ENCODE measurements at places on chromosomes 5 and 9.

DNA sequence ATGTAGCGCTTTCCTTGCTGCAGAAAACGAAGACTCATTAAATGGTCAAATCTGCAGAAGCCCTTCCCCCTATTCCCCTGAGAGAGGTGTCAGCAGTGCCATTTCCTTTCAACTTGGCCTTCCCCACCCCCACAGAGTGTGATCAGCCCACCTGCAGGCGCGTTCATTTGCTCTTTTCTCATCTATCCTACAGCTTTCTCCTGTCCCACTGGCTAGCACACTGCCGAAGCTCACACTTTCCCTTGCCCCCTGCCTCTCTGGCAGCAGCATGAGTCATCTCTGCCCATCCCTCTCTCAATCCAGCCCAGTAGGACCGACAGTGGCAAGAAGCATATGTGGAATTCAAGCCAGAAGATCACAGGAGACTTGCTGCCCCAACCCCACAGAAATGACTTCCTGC lies 213.8 kb downstream of the FAM114A2 start:
- no peak for DNase-seq

DNA sequence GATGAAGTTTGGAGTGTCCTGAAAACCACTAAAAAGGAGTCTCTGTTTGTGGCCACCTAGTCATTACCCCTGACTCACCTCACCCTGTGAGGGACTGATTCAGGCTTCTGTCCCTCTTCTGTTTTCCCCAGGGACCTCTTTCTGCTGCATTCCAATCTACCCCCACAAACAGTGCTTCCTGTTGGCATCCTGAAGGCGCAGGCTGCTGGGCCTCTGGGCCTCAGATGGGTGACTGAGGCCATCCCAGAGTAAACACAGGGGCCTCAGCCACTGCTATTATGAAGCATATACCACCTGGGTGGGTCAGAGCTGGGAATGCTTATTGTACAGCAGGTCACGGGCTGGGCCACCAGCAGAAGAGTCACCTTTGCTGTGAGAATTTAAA lies 20.0 kb downstream of the MORN5 start:
- DNase-seq: no peak

- DNase-seq: no peak
Observed at GRCh38 chr9:123511326-123512277, 155.6 kb downstream of the CRB2 start.

DNA sequence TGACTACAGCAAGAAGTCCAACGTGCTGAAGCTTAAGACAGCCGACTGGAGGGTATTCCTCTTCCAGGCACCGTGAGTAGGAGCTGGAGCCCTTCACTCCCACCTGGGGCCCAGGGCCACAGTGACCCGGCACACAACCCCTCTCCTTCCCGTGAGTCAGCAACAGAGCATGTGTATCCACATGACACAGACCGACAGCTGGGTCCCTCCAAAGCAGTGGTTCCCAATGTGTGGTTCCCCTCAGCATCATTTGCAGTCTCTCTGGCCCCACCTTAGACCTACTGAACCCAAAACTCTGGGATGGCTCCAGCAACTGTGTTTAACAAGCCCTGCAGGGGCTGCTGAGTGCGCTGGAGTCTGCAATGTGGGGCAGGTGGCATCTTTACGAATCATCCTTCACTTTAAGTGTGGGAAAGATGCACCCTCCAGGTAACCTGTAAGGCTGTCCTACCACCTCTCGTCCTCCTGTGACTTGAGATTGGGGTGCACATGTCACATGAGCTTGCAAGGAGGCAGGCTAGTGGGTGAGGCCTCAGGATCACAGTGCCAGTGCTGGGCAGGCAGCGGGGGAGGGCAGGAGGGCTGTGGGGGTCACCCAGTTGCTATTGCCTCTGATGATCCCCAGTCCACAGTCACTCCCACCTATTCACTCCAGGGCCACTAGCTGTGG lies 42.2 kb downstream of the PSD2 start:
- no peak for DNase-seq

DNA sequence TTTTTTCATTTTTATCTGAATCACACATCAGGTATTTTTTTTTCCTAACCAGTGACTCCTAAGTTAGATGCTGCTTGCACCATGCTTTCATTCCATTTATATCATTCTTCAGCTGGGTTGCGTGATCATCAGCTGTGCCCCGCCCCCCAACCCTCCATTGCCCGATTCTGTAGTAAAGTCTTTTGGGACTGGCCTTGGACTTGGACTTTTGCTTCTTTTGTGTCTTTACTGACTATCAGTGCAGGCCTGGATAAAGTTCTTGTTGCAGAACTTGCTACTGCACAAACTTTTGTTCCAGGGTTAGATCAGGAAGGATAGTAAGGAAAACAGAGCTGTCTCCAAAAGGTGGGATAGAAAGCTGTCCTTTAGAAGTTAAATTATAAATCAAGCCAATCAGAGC lies 38.5 kb downstream of the SLC22A5 start:
- no peak for DNase-seq

DNA sequence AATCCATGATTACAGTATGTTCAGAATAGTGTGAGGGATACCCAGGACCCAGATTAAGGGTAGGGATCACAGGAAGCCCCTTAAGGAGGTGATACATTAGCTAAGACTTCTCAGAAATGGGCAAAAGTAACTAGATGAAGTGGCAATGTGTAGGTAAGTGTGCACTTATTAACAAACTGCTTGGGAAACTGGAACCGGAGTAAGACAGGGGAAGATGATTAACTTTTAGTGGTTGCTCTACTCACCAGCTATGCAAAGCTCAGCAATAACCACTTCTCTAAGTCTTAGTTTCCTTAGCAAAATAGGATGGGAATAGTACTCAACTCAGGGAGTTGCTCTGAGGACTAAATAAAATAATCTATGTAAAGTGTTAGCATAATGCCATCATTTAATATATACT lies 182.2 kb downstream of the MCTP1 start:
- DNase-seq: no peak

GRCh38 chr5:139675825-139676224 lies 27.7 kb downstream of the CXXC5 start:
- no peak for DNase-seq

- no peak for DNase-seq
Observed at GRCh38 chr5:172973931-172974330, 9.6 kb upstream of the ATP6V0E1 start.

DNA sequence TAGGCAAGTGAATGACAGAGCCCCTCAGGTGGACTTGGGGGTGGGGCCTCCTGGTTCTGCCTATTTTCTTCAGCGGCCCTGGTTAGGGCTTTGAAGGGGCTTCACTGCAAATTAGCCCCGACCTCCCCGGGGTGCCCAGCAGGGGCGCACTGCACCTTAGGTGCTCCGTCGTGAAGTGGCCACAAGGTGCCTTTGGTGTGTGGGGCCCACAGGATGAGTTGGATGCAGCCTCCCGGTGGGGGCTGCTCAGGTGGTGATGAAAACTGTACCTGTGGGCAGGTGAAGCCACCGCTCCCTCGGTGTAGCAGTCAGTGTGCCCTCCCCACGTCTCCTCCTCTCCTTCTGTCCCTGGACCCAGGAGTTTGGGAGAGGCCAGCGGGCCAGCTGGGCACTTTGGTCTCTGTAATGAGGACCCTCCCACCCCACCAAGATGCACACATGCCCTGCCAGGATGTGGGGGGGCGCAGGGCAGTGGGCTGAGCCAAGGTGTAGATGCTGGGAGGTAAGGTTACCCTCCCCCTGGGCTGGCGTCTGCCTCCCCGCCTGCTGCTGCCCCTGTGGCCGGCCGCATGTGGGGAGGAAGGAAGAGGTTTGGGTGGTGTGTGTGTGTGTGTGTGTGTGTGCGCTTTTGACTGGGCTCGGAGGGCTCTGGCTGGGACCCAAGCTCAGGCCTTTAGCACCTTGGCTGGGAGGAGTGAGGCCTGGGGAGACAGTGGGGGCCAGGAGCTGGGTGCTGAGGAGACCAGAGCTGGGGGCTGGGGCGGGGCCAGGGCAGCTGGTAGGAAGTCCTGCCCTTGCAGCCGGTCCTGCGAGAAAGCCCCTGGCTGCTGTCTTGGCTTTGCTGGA lies 55.6 kb downstream of the RXRA start:
- DNase-seq: no peak

GRCh38 chr9:137454145-137454596 lies 5.0 kb downstream of the NSMF start:
- DNase-seq: no peak

GRCh38 chr9:83432877-83433550 lies 105.2 kb downstream of the FRMD3 start:
- DNase-seq: no peak

- DNase-seq: no peak
Observed at GRCh38 chr5:393846-394275, 49.1 kb upstream of the EXOC3 start.

- DNase-seq: no peak
Observed at GRCh38 chr5:72605632-72606031, 98.4 kb upstream of the ZNF366 start.

GRCh38 chr5:112784726-112785125 lies 47.0 kb downstream of the APC start:
- no peak for DNase-seq

GRCh38 chr5:179795049-179795862 lies 1.5 kb downstream of the LTC4S start:
- no peak for DNase-seq

- DNase-seq: no peak
Observed at GRCh38 chr9:90020276-90020871, 415.6 kb downstream of the GADD45G start.

GRCh38 chr9:113290052-113290607 lies 13.0 kb downstream of the RNF183 start:
- no peak for DNase-seq

- no peak for DNase-seq
Observed at GRCh38 chr9:101201630-101202029, 173.1 kb downstream of the PLPPR1 start.

GRCh38 chr5:175162036-175162435 lies 281.9 kb downstream of the DRD1 start:
- DNase-seq: no peak

- no peak for DNase-seq
Observed at GRCh38 chr5:41517909-41518308, 7.5 kb upstream of the PLCXD3 start.

GRCh38 chr9:98429613-98430012 lies 174.2 kb upstream of the TBC1D2 start:
- no peak for DNase-seq

GRCh38 chr5:145471026-145471425 lies 364.1 kb downstream of the PRELID2 start:
- DNase-seq: no peak

- DNase-seq: no peak
Observed at GRCh38 chr9:81174023-81174422, 515.3 kb downstream of the TLE1 start.

GRCh38 chr9:113790093-113790492 lies 86.0 kb upstream of the ZNF618 start:
- DNase-seq: no peak

DNA sequence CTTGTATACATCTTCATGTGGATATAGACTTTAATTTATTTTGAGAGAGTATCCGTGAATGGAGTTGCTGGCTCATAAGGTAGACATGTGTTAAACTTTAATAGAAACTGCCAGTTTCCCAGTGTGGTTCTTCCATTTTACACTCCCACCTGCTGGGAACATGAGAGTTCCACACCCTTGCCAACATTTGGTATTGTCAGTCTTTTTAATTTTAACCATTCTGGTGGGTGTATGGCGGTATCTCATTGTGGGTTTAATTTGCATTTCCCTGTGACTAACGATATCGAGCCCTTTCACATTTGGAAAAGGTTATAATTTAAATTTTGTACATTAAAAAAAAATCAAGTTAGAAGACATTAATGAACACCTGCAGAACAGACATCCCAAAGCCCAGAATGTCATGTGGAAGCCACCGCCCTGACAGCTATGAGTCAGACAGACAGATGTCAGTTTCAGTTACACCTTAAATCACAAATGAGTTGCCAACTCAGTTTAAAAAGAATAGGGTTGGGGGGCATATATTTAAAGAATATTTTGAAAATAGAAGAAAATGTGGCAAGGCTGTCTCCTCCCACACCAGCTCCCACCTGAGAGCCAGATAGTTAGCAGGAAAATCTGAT lies 36.9 kb downstream of the ANKRD33B start:
- DNase-seq: no peak

DNA sequence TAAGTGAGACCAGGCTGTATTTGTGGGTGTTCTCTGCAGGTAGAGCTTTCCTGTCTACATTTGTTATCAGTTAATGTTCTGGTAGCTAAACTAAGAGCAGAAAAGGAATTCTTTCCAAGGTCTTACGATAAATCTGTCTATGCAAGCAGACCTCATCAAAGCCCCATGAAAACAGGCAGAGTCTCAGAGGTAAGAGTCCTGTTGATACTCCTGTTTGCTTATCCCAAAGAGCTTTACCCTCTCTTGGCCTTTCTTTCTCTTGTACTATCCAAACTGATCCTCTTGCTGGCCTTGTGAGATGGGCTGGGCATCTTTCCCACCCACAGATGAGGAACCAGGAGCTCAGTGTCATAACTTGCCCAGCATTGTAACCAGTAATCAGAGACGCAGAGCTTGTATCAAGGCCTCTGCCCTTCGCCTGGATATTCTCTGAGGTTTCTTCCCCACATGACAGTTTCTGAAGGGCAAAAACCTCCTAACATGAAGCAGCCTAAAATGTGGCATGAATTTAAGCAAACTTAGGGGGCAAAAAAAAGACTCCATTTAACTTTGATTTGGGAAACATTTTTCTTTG lies 33.5 kb downstream of the PRKACG start:
- no peak for DNase-seq

- no peak for DNase-seq
Observed at GRCh38 chr5:71836559-71837112, 117.6 kb downstream of the CARTPT start.

GRCh38 chr9:136171801-136172411 lies 33.0 kb downstream of the LHX3 start:
- DNase-seq: no peak

DNA sequence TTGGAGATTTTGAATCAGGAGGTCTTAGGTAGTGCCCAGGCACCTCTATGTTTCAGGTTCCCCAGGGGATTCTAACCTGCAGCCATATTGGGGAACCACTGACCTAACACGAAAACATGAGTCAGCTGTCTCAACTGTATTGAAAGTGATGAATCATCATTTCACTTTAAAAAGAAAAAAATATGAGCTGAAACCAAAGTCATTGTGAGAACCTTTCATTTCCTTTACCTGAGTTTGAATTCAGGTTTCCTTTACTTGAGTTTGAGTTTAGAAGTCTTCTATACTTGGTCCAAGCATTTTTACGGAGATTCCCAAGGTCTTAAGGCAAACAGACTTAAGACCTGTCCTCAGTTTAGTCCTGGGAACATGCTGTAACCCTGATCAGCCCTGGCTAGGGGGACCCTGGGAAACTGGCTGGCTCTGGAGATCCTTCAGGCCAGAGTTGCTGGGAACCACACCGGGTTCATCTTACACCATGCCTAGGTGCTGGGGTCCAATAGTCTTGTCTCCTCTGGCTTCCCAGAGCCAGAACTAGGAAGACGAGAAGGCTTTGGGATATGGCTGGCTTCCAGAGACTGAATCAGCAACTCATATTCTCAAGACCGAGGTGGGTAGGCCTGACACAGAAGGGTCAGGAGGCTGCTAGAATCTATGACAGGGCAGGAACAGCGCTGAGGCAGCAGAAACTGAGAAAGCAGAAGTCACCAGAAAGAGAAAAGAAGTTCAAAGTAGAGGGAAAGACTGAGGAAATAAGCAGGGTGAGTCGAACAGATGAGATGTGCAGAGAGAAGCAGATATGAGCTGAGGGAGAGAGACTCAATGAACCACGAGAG lies 16.4 kb upstream of the PDCD1LG2 start:
- DNase-seq: no peak

Measured in stimulated activated CD8-positive, alpha-beta memory T cell treated with anti-CD3 and anti-CD28 coated beads, Interleukin-15, amount 100 ng/mL, for 1 hour (primary cell).